ENCODE measurements at places on chromosomes 3 and 15.

GRCh38 chr3:66507423-66508260 is 6.8 kb upstream of the LRIG1 start:
- DNase-seq, result no peak

DNA sequence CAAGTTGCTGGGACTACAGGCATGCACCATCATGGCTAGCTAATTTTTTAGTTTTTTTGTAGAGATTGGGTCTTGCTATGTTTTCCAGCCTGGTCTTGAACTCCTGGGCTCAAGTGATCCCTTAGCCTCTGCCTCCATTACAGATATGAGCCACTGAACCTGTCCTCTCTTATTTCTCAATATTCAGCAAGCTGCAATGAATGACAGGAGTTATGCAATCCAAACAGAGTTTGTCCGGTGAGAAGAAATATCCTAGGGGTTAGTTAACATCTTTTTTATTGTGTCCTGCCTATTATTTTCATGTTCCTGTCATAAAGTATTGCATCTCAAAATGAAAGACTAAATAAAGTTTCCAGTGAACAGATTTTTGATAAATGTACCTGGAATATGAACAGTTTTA is 1161.4 kb downstream of the OTOL1 start:
- no peak for DNase-seq

DNA sequence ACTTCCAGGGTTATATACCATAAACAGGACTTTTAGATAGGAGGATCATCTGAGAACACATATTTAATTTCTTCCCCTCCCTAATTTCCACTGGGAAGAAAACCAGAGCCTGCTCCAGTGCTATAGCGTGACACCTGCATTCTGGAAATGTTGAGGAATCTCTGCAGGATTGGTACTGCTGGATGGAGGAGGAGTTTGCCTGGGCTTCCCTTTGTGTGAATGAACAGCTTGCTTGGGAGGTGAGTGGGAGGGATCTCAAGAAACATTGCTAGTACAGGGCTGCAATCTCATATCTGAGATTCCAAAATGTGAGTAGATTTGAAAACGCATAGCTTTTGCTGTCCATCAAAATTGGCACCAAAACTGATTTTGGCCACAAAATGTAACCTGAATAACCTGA is 295.9 kb upstream of the RGMA start:
- no peak for DNase-seq

GRCh38 chr3:17077606-17078005 is 192.9 kb downstream of the PLCL2 start:
- DNase-seq, result no peak

GRCh38 chr3:63400246-63400860 is 122.2 kb downstream of the SYNPR start:
- DNase-seq, result no peak

DNA sequence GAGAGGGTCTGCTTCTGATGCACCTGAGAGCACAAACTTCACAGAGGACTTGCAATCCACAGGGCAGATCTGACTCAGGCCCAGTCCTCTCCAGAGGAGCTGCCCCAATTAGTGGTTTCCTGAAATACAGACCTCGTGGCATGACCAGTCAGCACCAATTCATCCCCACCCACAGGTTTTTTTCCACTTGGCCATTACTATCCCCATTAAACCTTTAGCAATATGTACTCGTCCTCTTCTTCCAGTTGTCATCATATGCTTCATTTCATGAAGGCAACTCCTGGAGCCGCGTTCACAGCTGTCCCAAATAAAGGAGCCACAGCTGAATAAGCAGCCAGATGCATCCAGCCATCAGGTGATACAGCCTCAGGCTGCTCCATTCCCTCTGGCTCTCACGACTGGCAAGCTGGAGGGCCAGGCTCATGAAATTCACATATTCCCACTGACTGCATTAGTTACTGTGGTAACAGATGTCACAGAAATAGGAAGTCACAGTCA is 163.1 kb downstream of the FMN1 start:
- DNase-seq, result no peak

DNA sequence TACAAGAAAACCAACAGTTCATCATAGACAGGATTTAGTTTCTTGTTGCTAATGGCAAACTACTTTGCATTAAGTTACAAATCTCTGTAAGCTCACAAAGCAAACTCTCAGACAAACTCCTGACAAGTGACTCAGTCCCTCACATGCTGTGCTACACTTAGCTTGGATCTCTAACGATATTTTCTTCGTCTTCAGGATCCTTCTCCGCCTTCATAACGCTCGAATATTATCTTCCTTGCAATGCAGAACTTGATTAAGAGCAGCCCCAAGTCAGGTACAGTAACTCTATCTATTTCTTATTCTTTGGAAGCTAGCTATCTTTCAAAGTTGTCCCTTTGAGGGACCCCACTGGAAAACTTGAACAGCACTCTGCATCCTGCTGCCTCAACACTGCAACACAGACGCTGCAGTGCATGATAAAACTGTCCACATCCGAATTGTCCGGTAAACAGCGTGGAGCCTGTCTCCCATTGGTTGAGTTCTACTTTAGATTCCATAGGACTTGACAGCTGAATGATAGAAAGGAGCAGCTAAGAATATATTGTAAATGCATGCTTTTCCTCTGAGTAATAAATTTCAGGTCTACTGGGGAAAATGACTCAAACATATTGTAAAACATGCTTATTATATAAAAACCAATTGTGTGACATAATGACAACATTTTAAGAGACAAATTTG is 61.3 kb downstream of the UACA start:
- no peak for DNase-seq

GRCh38 chr15:80736560-80736959 is 41.5 kb downstream of the ABHD17C start:
- no peak for DNase-seq

GRCh38 chr3:72043204-72044133 is 258.5 kb upstream of the PROK2 start:
- no peak for DNase-seq

- DNase-seq, result no peak
Measured at GRCh38 chr3:20288050-20288449, 102.0 kb upstream of the SGO1 start.

- no peak for DNase-seq
Measured at GRCh38 chr3:106792716-106793115, 584.5 kb upstream of the CCDC54 start.

- DNase-seq, result no peak
Measured at GRCh38 chr3:18841422-18842343, 306.6 kb upstream of the KCNH8 start.

GRCh38 chr3:85474241-85474640 is 515.5 kb downstream of the CADM2 start:
- DNase-seq, result no peak

- no peak for DNase-seq
Measured at GRCh38 chr3:114519415-114519814, 225.6 kb downstream of the TIGIT start.

DNA sequence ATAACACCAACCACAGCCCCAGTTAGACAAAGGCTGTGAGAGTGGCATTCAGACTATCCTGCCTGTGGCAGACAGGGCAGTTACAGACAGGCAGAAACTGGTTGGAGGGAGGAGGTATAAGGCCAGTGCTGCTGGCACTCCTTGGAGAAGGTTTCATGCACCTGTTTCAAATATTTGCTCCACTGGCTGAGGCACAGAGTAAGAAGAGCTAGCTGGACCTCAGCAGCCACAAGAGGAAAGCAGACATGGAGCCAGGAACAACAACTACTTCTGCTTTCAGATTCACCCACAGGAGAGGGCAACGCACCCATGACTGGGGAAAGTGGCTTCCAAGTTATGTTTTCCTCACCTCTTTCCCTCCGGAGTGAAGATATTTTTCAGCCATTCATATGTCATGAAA is 11.5 kb upstream of the PRKAR2A start:
- DNase-seq, result no peak

DNA sequence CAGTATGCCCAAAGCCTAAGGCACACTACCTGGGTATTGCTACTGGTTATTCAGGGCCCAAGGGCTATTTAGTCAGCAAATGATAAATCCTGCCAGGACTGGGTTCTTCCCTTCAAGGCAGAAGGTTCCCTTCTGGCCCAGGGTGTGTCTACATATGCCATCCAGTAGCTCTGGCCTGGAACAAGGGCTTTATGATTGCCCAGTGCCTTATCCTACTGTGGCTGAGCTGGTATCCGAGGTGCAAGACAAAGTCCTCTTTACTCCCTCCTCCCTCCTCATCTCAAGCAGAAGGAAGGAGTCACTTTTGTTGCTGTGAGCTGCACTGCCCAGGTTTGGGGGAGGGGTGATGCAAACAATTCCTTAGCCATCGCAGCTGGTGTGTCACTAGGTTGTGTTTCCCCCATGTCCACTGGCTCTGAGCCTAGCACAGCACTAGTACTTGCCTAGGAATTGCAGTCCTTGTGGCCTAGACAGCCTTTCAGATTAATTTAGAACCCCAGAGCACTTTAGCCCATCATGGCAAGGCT is 221.8 kb upstream of the TGFBR2 start:
- DNase-seq, result no peak

- DNase-seq, result no peak
Measured at GRCh38 chr3:195774917-195775316, 36.8 kb downstream of the MUC4 start.

All from hematopoietic multipotent progenitor cell treated with erythropoietin and hydrocortisone succinate and interleukin-3 and kit ligand, for 17 days (in vitro differentiated cells).